AG20443 (cell line): ENCODE measurements at places on chromosomes 5 and 9.
A peak's percentile ranks its signal among the peaks of the same experiment; 100 is the strongest.

GRCh38 chr9:12933957-12934356 is 159.1 kb downstream of the LURAP1L start:
- peak; percentile 43 for DNase-seq

- no peak for DNase-seq
Measured at GRCh38 chr9:38685535-38685934, 34.4 kb downstream of the FAM240B start.

- DNase-seq: no peak
Measured at GRCh38 chr5:40416098-40416497, 263.6 kb upstream of the PTGER4 start.

DNA sequence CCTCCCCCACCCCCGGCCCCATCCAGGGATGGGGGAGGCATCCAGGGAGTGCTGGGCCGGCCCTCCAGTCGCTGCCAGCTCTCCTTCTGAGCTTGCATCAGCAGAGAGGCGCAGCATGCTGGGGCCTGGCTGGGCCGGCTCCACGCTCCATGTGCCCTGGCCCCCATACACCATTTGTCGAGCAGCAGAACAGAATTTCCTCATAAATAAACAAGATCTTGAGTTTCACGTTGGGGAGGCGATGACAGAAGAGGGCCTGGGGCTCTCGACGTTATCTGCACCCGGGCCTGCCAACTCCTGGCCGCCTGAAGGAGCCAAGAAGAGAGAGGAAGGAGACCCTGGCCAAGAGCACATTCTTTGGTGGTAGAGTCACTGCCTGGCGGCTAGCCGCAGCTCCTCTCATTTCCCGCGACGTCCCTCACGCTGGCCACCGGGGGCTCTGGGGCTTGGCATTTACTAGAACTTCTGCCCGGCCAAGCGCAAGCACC is 177.0 kb downstream of the FGF18 start:
- DNase-seq: peak; percentile 64

- DNase-seq: no peak
Measured at GRCh38 chr5:150710165-150710564, 9.3 kb upstream of the RBM22 start.

GRCh38 chr9:113409883-113410206 is 630 bp downstream of the POLE3 start:
- DNase-seq: no peak

DNA sequence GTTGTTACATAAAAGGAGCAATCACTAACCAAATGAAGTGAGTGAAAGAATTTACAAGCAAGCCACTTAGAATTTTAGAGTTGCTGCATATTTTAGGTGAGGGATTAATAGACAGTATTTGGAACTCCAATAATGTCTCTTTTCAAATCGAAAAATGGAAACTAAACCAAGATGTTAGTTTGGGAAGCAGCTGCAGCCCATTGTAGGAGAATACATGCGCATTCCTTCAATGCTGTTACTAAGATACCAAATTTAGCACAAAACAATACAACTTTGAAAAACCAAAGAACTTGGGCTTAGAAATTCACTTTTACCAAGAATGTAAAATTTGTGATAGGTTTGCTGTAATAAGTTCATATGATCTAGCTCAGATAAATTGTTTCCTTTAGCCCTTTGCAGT is 411.8 kb upstream of the CDH6 start:
- DNase-seq: no peak

DNA sequence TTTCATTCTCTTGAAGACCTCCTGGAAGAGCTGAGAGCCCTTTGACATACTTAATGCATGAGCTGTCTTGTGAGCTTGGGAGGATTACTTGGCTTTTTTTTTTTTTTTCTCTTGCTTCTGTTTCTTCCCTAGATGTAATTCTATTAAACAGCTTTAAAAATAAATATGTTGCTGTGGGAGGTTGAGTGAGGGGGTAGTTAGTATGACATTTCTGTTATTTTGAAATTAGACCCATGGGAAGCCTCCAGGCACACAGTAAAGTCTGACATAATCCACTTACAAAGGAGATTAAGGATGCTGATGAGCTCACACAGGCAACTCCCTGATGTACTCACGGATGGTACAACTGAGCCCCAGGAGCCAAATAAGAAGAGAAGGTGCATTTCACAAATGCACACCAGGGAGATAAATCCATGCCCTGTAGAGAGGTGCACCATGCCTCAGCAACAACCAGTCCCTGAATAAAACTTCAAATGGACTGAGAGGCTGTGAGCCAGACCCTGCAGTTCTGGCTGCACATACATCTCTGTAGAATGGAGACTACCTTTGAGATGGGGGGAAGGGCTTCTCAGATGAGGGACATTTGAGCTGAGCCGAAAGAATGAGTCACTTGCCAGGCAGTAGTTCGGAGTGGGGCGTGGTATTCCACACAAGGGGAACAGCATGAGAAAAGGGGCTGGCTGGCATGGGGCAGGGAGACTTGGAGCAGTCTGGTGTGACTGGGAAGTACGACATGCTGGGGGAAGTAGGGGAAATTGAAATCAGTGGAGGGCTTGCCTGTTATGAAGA is 68.7 kb downstream of the ACTL7B start:
- peak; percentile 51 for DNase-seq

- DNase-seq: no peak
Measured at GRCh38 chr5:100469767-100470166, 65.4 kb upstream of the FAM174A start.

- no peak for DNase-seq
Measured at GRCh38 chr5:39519079-39519478, 94.3 kb upstream of the DAB2 start.

GRCh38 chr9:121786543-121786948 is 135.1 kb downstream of the DAB2IP start:
- DNase-seq: no peak
